ENCODE measurements at places on chromosomes 11 and 22.

- no peak for DNase-seq
Observed at GRCh38 chr11:60870733-60871377, 3.5 kb downstream of the ZP1 start.

GRCh38 chr11:70233511-70233934 lies 30.4 kb downstream of the FADD start:
- DNase-seq = peak; percentile 73

- no peak for DNase-seq
Observed at GRCh38 chr11:73671701-73672100, 25.3 kb downstream of the PLEKHB1 start.

- no peak for DNase-seq
Observed at GRCh38 chr11:70669871-70670675, 271.7 kb downstream of the CTTN start.

Measured in SW 1271 (cell line).